ENCODE measurements at places on chromosomes 12 and 14.

- DNase-seq, result no peak
These were observed 66.5 kb upstream of the DIO3 start for GRCh38 chr14:101494826-101495225.

DNA sequence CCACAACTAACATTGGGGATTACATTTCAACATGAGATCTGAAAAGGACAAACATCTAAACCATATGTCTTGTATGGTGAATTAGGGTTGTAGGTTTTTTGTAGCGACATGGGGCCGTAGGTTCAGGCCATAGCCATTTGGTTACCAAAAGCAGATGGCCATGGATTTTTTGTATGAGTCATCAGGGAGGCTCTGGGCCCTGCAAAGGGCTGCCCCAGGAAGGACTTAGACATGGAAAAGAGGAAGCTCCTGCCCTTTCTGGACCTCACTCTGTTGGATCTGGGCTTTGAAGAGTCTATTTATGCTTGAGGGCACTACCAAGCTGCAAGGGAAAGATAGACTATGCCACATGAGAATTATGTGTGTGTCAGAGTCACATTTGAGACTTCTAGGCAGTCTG, 89.3 kb upstream of the DHRS4 start:
- no peak for DNase-seq

GRCh38 chr14:75249251-75249957, 29.2 kb upstream of the FOS start:
- peak; percentile 75 for DNase-seq

GRCh38 chr14:96459851-96460250, 42.3 kb upstream of the PAPOLA start:
- DNase-seq, result no peak

GRCh38 chr12:124544311-124544970, 23.0 kb downstream of the NCOR2 start:
- no peak for DNase-seq

DNA sequence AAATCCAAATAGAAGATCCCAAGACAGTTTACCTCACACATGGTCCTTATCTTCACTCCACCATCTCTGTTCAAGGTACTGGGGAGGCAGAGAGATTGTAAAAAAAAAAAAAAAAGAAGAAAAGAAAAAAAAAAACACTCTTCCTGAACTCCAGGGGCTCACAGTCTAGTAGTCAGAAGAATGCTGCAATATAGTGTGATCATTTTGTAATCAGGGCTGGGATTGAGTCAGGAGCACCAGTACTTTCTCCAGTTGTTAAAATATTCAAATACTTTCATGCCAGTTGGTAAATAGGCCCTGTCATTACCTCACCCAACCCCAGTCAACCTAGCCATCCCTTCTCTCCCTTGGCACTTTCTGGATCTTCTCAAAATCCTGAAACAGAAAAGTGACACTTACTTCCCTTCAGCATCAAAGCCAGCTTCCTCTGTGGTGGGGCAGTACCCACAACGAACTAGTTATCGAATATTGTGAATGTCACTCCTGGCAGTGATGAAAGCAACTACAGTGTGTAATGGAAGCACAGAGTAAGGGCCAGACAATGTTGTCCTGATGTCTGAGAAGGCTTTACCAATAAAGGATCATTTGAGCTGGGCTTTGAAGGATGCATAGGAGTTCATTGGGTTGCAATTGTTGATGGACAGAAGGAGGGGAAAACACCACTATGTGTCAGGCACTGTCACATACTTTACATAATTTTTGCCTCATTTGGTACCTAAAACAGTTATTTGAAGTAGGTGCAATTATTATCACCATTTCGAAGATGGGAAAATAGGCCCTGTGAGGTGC, 44.3 kb upstream of the HSPB8 start:
- DNase-seq, result no peak

DNA sequence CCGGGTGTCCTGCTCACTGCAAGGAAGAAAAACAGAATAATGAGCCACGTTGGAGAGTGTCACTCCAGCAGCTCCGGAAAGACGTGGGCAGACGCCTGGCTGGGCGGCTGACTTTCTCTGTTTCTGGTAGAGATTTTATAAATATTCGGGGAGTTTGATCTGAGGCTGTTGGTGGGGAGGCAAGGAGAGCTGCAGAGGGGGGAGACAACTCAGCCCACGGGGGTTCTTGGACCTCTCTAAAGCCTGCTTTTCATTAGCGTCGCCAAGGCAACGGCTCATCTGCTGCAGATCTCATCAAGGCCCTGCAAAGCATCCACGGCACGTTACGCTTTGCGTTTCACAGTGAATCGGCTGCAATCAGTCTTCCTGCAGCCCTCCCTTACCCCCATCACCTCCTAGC, 207.2 kb downstream of the ZFP36L1 start:
- no peak for DNase-seq

- DNase-seq, result peak; percentile 8
These were observed 132.8 kb upstream of the CCND2 start for GRCh38 chr12:4140581-4141301.

GRCh38 chr12:32859389-32859788, 37.2 kb downstream of the PKP2 start:
- no peak for DNase-seq

GRCh38 chr14:29242755-29243754, 476.5 kb downstream of the FOXG1 start:
- no peak for DNase-seq

DNA sequence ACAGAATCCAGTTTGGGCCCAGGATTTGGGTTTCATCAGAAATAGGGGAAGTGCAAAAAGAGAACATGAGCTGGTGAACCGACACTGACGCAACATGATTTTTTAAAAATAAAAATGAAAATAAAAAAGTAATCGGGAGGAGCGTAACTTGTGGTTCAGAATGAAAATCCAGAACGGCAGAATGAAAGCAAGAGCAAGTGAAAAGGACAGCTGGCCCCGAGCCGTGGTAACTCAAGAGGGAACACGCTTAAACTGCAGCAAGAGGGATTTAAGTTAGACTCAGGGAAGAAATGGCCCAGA, 1.6 kb downstream of the SLC6A12 start:
- DNase-seq, result no peak

DNA sequence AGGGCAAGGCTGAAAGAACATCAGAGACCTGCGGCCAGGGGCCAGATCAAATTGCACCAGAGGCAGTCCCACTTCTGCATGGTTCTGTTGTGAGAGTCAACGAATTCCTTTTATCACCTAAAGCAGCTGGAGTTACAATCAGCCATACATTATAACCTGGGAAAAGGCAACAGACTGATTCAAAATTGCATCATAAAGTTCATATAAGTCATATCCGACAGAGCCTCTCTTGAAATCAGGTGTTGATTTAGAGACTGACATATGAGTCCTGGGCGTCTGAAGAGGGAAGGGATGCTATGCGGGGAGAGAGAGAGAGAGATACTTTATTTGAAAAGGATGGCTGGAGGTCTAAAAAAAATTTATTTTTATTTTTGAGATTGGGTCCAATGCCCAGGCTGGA, 89.4 kb downstream of the EFCAB11 start:
- DNase-seq, result no peak

- no peak for DNase-seq
These were observed 42.6 kb downstream of the PLXNC1 start for GRCh38 chr12:94191023-94191422.

DNA sequence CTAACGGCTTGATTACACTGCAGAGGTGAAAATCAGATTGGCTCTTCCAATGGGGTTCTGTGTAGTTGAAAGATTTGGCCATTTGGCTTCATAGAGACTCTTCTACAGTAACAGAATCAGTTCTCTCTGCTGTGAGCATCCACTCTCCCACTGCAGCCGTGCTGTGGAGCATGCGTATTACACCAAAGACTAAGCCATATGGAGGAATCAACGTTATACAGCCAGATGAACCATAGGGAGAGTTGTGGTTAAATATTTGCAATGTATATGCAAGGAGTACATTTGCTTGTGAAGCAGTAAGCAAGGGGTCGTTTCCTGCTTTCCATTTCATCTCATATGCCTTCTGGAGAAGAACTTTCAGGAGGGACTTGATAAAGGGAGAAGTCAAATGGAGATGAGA, 331.1 kb upstream of the FKBP4 start:
- DNase-seq, result no peak

- no peak for DNase-seq
These were observed 20.3 kb upstream of the ADGRD1 start for GRCh38 chr12:130933269-130933995.

DNA sequence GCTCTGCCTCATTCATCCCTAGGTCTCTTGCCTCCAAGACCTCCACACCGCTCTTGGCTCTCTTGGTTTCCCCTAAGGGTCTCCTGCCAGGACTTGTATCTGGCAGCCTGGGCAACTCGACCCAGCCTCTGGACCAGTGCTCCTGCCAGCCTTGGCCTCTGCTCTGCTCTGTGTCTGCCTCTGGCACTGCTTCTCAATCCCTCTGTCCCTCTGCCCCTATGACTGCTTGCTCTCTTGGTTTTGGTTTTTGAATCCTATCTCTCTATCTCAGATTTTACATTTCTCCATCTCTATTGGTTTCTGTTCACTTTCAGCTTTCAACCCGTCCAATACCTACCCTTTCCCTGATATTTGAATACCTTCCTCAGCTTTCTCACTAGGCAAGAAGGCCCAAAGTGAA, 6.3 kb downstream of the ITGA5 start:
- DNase-seq, result no peak

- DNase-seq, result no peak
These were observed 28.2 kb upstream of the TMEM179 start for GRCh38 chr14:104632781-104633180.

GRCh38 chr12:130026608-130027176, 122.9 kb upstream of the TMEM132D start:
- DNase-seq, result peak; percentile 50

- DNase-seq, result no peak
These were observed 45.6 kb downstream of the LTBP2 start for GRCh38 chr14:74566174-74567141.

DNA sequence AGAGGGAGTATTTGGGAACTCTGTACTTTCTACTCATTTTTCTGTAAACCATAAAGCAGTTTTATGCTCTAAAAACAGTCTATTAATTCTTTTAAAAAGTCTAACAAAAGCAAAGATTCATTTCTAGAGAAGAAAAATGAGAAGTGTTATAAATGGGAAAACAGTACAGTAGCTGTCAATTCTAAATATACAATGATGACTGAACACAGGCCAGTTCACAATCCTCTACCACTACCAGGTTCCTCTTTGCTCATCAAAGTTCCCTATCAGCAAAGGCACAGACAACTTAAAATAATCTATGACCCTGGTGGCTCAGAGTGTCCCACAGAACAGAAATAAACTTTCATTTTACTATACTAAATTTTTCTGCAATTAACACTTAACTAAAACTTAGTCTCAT, 12.5 kb downstream of the NAA25 start:
- no peak for DNase-seq

DNA sequence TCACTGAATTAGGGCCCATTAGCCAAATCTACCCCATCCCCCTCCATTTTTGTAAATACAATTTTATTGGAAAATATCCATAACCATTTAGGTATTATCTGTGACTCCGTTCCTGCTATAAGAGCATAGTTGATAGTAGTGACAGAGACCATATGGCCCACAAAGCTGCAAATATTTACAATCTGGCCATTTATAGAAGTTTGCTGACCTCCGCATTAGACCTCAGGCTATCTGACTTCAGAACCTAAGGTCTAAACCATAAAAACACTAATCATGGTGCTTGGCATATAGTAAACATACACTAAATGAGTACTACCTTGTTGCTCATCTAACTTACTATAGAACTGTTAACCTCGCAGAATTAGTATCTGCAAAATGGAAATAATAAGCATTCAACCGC, 124.8 kb downstream of the NPAS3 start:
- DNase-seq, result no peak

DNA sequence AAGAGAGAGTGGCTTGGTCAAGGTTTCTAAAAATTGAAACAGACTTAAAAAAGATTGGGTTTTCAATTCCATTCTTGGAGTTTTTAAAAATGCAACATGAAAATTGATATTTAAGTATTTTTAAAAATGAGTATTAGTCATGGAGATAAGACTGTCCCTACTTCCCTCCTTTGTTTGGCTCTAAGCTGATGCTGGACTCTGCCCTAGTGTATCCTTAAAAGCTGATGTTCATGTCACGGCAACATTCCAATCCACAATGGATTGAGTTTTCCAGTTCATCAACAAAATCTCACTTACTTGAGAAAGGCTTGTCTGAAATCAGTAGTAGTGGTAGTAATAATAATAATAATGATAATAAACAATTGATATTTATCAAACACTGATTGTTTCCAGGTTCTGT, 119.0 kb upstream of the SLC38A2 start:
- no peak for DNase-seq

DNA sequence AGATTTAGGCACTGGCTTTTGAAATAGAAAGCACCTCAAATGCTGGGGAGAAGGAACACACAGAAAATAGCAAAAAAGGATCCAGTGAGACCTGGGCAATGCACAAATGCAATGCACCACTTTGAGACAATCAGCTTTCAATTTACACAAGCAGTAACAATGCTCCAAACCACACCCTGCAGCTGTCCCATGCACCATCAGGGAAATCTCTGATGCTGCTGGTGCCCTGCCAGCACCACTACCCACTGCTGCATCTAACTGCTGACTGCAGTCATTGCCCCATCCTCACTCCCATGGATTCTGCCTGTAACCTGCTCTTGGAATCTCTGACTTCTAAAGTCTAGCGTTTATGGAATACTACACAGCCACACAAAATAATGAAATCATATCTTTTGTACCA, 21.0 kb upstream of the HMGA2 start:
- no peak for DNase-seq

GRCh38 chr12:45611495-45611894, 118.0 kb upstream of the ARID2 start:
- DNase-seq, result no peak

- DNase-seq, result no peak
These were observed 37.1 kb downstream of the CMAS start for GRCh38 chr12:22083167-22083566.

GRCh38 chr12:52224151-52224550, 8.9 kb upstream of the KRT7 start:
- DNase-seq, result no peak

DNA sequence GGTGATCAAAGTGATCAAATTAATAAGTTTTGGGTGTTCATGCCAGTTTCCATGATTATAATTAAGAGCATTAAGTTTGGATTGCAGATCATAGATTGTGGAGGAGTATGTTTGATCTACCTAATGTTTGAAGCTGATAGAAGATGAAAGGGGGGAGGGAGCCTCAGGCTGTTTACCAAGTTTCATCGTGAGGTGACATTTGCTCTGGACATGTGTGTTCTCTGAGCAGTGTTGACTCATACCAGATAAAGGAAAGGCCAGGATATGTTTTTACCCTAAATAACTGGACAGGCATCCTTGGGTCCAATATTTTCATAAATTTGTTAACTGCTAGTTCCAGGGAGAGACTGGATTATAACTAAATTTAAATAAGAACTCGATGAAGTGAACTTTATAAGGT, 3.5 kb upstream of the SEL1L start:
- no peak for DNase-seq

- DNase-seq, result no peak
These were observed 19.2 kb downstream of the IL26 start for GRCh38 chr12:68206446-68206845.

GRCh38 chr14:102696856-102697495, 80.3 kb upstream of the TRAF3 start:
- DNase-seq, result no peak

- DNase-seq, result no peak
These were observed 368.1 kb upstream of the FAR2 start for GRCh38 chr12:28780960-28781359.

- peak; percentile 44 for DNase-seq
These were observed 840 bp downstream of the SIX4 start for GRCh38 chr14:60723116-60723906.

Measured in activated CD4-positive, alpha-beta T cell treated with anti-CD3 and anti-CD28 coated beads, Interleukin-2, amount 50 U/mL, for 48 hours (primary cell).